Activated CD4-positive, CD25-positive, alpha-beta regulatory T cell (primary cell): ENCODE measurements at places on chromosomes 13 and 19.

DNA sequence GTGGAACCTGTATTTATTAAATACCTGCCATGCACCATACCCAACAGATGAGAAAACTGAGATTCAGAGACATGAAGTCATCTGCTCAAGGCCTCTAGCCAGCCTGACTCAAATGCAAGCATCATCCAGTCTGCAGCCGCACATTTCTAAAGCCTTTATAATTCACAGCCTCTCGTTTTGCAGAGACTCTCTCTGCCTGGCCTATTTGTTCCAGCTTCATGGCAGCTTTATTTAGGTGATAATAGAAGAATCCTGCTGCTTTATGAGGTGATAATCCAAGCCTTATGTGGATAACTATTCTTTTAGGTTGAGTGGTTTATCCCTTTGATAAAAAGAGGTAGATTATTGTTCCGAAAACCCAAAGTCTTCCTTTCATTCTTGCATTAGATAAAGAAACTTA is 58.4 kb downstream of the OXGR1 start:
- DNase-seq: no peak

- DNase-seq: no peak
Observed at GRCh38 chr13:43122791-43123190, 99.4 kb downstream of the DNAJC15 start.

DNA sequence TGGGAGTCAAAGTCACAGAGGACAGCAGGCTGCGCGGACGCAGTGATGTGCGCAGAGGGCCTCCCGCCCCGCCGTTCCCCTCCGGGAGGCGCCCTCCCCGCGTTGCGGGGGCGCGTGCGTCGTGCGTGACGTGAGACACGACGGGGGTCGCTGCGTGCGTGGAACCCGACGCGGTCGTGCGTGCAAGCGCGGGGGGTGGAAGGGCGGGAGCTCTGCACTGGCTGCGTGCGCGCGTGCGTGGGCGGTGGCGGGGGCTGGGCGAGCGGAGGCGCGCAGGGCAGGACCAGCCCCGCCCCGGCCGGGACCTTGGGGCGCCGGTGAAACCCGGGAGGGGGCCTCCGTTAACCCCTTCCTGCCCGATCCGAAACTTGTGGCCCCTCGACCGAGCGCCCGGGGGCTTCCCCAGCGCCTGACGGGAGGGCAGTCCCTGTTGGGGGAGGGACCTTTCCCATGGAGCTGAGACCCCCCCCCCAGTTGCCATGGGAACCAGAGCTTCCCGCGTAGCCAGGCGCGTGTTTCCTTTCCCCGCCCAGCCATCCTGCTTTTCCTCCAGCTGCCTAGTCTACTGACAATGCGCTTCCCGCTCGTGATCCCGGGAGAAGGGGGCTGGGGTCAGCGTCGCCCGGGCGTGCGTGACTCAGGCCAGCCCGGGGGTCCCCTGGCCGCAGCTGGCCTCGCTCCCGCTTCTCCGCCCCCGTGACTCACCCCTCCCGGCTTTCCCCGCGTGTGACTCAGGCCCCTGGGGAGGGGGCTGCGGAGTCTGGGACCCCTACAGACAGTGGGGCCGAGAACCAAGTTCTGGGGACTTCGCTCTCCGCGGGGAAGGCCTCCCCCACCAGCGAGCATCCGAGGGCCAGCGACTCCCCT is 7.3 kb upstream of the HOOK2 start:
- DNase-seq: peak; percentile 89

DNA sequence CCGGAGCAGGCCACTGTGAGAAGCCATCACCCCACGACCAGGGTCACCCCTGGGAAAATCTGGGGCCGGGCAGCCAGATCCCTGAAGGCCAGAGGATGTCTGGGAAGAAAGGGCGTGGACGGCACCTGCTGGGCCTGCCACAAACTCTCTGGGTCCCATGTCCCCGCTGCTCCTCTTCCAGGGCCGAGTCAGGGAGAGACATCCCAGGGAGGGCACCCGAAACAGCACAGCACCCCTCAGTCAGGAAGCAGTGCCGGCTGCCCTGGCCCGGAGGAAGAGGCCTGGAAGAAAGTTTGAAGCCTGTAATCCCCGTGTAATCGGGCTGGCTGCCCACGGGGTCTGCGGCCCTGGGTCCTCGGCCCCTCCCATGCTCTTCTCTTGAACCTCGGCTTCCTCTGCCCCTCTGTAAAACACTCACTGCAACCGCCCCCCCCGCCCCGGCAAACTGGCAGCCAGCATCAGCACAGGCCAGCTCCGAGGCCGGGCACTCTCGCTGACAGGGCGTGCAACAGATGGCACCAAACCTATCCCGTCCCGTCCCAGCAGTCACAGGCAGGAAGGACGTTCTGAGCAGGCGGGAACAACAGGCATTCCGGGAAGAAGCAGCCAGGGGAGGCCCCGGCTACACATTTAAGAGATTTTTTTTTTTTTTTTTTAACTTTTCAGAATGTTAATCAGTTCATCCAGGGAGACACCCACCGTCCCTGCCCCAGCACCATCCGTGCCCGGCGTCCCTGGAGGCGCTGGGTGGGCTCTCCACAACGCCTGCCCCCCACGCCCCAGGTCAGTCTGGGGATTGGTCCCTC is 1.5 kb downstream of the SBNO2 start:
- no peak for DNase-seq

DNA sequence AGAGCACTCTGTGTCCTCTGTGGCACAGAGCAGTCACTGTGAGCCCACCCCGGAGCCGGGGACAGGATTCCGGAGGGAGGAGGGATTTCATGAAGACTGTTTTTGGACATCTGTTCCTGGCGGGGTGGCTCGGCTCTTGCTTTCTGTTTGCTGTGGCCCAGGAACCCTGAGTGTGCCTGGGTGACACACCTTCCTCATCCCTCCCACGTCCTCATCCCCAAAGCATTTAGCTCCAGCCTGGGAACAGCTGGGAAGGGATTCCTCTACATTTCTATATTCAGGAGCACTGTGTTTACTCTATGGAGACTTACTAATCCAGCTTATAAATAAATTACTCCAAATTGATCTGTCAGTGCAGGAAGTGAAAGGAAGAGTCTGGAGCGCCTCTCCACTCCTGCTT is 97.8 kb upstream of the UBL3 start:
- no peak for DNase-seq

DNA sequence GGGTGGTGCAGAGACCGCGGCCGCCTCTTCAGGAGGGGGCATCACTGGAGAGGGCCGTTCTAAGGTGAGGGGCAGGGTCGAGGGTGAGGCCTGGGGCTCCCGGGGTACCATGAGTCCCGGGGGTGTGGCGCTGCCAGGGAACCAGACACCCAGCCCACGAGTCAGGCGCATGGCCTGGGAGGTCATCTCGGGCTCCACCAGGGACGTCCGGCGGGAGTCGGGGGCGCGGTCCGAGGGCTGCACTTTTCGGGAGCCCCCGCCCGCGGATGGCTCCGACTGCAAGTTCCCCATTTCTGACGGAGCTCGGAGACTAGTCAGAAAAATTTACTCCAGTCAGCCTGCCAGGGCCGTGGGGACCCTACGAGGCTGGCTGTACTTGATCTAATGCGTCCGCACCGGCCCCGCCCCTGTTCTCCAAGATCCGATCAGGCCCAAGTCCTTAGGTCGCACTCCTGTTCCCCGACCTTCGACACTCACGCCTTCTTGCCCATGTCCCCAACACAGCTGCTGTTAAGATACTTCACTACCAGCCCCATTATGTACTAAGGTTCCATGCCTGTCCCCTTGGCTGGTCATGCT is 774 bp downstream of the GGN start:
- DNase-seq: no peak

- no peak for DNase-seq
Observed at GRCh38 chr19:2055931-2056836, 5.1 kb upstream of the MKNK2 start.

DNA sequence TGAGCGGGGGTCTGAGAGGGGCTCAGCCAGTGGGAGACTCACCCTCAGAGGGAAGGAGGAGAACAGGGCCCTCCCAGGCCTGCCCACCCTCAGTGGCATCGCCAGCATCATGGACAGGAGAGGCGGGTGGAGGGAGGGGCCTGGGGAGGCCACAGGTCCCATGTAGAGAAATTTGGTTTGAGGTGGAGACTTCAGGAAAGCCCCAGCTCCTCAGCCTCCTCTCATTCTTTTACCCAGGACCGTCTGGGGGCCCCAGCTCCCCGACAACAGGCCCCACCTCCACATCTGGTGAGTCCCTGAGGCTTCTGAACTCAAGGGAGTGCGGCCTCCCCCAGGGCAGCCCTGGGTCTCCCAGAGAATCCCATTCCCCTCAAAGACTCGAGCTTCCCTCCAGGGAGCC is 3.1 kb downstream of the LILRB1 start:
- DNase-seq: no peak

- no peak for DNase-seq
Observed at GRCh38 chr13:33275916-33276315, 9.6 kb downstream of the STARD13 start.

- no peak for DNase-seq
Observed at GRCh38 chr13:49063497-49063896, 87.8 kb downstream of the FNDC3A start.

DNA sequence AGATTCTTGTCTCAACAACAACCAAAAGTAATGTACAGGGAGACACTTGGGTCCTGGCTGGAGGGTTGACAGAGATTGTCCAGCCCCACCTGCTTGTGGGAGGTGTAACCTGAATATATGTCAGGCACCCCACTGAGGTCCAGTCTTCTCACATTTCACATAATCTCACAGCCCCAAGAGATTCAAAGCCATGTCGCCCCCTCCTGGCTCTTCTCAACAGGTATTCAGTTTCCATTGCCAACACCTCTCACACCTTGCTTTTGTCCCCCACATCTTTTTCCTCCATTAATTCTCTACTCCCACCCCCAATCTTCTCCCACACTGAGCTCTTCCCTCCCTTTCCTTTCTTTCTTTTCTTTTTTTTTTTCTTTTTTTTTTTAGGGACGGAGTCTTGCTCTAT is 11.2 kb downstream of the UNC13A start:
- no peak for DNase-seq

GRCh38 chr13:20174656-20175405 is 14.0 kb upstream of the GJA3 start:
- peak; percentile 30 for DNase-seq

- no peak for DNase-seq
Observed at GRCh38 chr19:55688422-55689218, 13.6 kb downstream of the EPN1 start.

DNA sequence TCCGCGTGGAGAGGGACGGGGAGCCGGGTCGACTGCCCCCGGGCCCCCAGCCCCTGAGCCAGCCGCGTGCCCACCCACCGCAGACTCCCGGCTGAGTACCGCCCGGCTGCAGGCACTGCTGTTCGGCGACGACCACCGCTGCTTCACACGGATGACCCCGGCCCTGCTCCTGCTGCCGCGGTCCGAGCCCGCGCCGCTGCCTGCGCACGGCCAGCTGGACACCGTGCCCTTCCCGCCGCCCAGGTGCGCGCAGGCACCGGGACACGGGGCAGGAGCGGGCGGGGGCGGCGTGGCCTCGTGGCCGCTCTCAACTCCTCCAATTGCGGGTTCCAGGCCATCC is 1.6 kb downstream of the AMH start:
- DNase-seq: no peak

DNA sequence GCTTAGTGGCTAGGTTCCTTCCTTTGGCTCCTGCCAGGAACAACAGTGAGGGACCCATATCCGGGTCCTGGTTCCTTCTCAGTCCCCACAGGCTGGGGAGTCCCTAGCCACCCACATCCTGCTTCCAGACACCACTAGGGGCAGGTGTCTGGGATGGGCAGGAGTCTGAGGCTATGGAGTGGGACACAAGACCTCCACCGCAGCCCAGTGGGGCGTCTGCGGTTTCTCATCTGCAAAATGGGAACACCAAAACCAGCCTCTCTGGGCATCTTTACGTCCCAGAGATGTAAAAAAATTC is 879 bp upstream of the FCGBP start:
- no peak for DNase-seq

DNA sequence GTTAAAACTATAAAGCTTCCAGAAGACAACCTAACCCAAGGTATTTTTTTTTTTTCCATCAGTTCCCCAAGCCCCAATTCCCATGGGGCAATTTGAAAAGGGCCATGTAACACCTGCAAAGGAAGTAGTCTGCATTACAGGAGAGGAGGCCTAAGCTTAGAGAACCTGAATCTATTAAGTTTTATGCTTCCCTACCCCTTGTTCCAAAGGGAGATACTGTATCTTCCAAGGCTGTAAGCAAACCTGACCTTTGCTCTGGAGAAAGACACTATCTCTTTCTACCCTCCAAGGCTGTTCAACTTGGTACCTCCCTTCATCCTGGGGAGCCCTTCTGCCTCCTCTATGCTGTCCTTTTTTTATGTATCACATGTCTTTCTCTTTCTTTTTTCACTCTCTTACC is 15.0 kb downstream of the KATNAL1 start:
- no peak for DNase-seq

DNA sequence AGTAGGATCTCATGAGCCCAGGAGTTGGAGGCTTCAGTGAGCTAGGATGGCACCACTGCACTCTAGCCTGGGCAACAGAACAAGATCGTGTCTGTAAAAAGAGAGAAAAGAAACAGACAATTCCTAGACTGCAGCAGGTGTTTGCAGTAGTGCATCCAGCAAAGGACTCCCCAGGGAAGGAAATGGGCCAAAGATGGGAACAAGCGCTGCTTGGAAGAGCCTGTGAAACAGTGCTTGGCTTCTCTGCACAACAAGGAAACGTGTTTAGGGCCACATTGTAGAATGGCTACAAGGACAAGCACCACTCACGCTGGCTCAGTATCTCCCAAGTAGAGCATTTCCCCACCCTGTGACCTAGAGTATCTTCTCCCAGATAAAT is 35.5 kb upstream of the LDLR start:
- no peak for DNase-seq

DNA sequence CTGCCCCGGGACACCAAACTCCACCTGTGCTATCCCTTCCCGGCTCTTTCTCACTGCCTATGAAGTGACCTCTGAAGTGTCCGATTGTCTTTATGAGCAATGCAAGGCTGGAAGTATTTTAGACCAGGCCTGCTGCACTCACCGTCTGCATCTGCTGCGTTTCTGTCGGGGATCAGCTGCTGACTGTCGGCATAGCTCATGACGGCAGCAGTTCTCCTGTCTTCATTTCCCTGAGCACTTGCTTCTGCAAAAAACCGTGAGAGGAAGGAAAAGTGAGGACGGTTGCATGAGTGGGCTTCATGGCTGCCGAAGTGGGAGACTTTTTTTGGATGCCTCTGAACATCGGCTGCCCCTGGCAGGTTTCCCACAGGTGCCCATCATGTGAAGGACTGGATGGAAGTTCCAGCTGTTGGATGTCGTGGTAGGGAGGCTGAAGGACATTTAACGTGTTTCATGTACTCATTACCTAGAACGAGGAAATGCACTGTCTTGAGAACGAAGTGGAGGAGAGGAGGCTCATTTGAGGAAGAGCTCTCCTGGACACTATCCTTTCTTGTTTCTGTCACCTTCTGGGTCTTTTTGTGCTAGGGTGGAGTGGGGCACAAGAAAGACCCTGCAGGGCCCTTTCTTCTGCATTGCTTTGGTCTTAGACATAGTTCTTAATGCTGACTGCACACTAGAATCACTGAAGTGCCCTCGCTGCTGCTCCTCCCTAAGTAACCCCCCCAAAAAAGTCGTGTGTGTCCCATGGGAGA is 94.7 kb downstream of the RNASEH2B start:
- no peak for DNase-seq

DNA sequence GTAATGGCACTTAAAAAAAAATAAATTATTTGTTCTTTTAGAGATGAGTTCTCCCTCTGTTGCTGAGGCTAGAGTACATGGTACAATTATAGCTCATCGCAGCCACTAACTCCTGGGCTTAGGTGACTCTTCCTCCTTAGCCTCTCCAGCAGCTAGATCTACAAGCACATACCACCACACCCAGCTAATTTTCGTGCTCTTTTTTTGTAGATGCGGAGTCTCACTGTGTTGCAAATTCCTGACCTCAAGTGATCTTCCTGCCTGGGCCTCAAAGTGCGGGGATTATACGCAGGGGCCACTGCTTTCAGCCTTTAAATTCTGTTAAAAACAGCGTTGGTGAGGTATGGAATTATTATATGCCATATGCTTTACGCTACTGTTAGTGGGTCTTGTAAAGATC is 2034.0 kb downstream of the OLFM4 start:
- no peak for DNase-seq
